ENCODE measurements at places on chromosomes 5 and 9. TPM values are rescaled to one million over a fixed set of nuclear protein-coding genes. Genes with fewer than 3 reads are reported as not detected.
A peak's percentile ranks its signal among the peaks of the same experiment; 100 is the strongest.

Gene ISL1
- polyA plus RNA-seq = not detected

Gene OR1J1
- not detected for polyA plus RNA-seq

Gene MYOZ3
- polyA plus RNA-seq = not detected

Gene TGFBI
- polyA plus RNA-seq = 7.3 TPM

Gene RIOK2
- 26.8 TPM for polyA plus RNA-seq

Gene GABRA6
- polyA plus RNA-seq = not detected

DNA sequence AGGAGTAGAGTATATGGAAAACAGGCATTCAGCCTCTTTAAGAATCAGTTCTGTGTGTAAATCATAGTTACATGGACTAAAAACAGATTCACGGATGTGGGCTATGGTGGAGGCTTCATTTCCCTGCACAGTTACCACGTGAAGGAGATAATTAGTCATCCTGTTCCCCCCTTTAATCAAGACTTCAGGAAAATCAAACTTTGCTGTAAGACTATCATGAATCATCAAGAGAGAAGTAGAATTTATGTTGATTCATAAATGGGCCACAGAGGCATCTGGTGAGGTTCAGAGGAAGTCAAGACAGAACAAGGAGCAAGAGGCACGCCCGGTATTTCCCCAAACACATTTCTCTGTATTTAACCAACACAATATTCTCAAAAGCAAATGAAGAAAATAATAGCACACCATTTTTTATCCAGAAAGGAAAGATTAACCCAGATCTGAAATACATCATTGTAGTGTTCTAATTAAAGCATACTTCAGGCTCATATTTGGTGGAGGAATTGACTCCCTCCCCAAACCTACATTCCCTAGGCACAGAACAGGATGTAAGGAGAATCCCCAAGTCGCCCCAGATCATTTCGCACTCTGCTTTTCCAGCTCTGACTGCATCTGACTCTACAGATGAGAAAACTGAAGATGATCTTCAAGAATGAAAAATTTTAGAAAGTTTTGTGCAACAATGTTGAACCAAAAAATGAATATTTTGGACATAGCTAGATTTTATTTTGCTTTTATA, 175.8 kb upstream of the GAS1 start:
- no peak overlapping the region for H3K4me3 ChIP-seq
- H3K27ac ChIP-seq = no peak overlapping the region
- no peaks in the 10 kb centered on the region for H3K27me3 ChIP-seq
- no peak for DNase-seq

Gene PCDHB5
- polyA plus RNA-seq = not detected

DNA sequence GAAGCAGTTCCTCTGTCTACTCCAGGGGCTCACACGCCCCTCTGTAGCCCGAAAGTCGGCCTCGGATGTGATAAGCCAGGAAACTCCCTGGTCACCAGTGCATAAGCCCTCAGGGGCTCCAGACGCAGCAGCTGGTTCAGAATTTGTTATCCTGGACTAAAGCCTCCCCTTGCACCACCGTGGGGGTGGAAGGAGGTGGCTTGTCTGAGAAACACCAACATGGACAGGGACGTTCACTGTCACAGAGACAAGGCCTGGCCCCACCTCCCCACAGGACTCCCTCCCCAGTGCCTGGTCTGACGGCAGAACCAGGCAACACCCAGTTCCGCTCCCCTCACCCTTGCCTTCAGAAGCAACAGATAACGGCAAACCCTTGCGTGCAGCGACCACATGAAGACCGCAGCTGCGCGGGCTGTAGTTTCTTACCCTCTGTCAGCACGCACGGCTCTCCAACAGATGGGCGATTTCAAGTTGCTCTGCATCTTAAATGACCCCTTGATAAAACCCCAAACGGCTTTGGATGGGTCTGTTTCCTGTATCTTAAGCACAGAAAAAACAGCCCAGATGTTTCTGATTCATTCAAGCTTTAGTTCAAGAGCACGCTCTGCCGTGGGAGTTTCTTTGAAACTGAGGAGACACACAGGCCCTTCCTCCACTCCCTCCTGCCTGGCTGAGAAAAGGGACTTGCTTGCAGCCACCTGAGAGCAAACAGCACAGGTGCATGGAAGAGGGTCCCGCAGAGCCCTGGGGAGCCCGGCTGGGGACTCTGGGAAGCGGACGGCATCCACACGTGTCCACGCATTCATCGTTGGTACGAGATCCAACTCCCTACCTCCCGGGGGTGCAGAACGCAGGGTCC, 44.7 kb upstream of the NKD2 start:
- H3K27me3 ChIP-seq = peaks cover 15% of the 10 kb centered on the region
- DNase-seq = peak; percentile 54

GRCh38 chr9:136621019-136621733, 41.5 kb upstream of the EGFL7 start:
- no peak overlapping the region for H3K4me3 ChIP-seq
- no peaks in the 10 kb centered on the region for H3K27me3 ChIP-seq
- H3K36me3 ChIP-seq = no peaks in the 10 kb centered on the region
- H3K4me1 ChIP-seq = no peaks in the 10 kb centered on the region
- H3K27ac ChIP-seq = no peak overlapping the region
- DNase-seq = peak; percentile 28

Gene PRLR
- polyA plus RNA-seq = not detected

Gene ADAMTS12
- not detected for polyA plus RNA-seq

Gene PCDHGB6
- polyA plus RNA-seq = not detected

DNA sequence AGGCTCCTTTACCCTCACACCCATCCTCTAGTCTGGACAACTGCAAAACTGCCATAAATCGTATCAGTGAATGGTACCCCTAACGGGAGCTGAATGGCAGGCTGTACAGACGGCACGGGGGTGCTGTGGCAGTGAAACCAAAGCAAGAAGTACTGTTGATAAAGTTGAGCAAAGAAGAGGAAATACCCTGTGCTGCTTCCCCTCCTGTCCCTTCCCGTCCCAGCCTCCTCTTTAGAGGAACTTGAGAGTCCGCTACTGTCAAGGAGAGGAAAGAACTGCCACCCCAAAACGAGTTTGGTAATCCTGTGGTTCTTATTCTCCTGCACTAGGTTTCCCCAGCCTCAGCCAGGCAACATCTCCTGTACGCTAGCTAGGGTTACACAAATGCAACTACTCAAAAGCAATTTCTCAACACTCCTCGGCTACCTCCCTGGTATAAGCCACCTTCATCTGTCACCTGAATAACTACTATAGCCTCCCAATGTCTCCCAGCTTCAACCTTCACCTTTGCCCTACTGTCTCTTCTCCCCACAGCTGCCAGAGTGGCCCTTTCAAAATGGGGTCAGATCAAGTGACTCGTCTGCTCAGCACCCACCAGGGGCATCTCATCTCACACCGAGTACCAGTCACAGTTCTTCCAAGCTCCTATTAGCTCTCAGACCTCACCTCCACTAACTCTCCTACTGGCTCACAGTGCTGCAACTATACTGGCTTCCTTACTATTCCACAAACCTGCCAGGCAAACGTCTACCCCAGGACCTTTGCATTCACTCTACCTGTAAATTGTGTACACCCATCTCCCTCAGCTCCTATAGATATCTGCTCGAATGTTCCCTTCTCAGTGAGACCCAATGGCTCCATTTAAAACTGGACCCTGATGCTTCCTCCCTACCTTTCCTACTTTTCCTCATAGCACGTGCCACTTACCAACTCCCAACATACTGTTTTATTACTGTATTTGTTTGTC, 4.1 kb downstream of the GLRX start:
- H3K36me3 ChIP-seq = peaks cover 15% of the 10 kb centered on the region
- H3K27ac ChIP-seq = peak overlapping the region; percentile 66
- peaks cover 79% of the 10 kb centered on the region for H3K4me1 ChIP-seq
- DNase-seq = no peak

GRCh38 chr5:176446884-176447590, 1.1 kb upstream of the FAF2 start:
- peak overlapping the region; percentile 98 for H3K27ac ChIP-seq
- H3K27me3 ChIP-seq = no peaks in the 10 kb centered on the region
- DNase-seq = peak; percentile 19
- no peaks in the 10 kb centered on the region for H3K36me3 ChIP-seq

GRCh38 chr9:136333486-136333885, 6.1 kb downstream of the GPSM1 start:
- DNase-seq = no peak
- no peaks in the 10 kb centered on the region for H3K36me3 ChIP-seq
- no peak overlapping the region for H3K27ac ChIP-seq
- H3K4me3 ChIP-seq = no peak overlapping the region
- no peaks in the 10 kb centered on the region for H3K27me3 ChIP-seq
- peaks cover 7% of the 10 kb centered on the region for H3K4me1 ChIP-seq

GRCh38 chr5:84618262-84618661, 233.6 kb upstream of the EDIL3 start:
- no peak for DNase-seq
- no peaks in the 10 kb centered on the region for H3K27me3 ChIP-seq
- no peak overlapping the region for H3K4me3 ChIP-seq
- H3K4me1 ChIP-seq = no peaks in the 10 kb centered on the region
- H3K36me3 ChIP-seq = no peaks in the 10 kb centered on the region
- no peak overlapping the region for H3K27ac ChIP-seq

GRCh38 chr5:143195491-143195890, 208.0 kb downstream of the NR3C1 start:
- H3K4me1 ChIP-seq = no peaks in the 10 kb centered on the region
- no peaks in the 10 kb centered on the region for H3K27me3 ChIP-seq
- H3K27ac ChIP-seq = no peak overlapping the region

Gene PDZD2
- 0.07 TPM for polyA plus RNA-seq

- no peaks in the 10 kb centered on the region for H3K27me3 ChIP-seq
- DNase-seq = no peak
- H3K4me3 ChIP-seq = no peak overlapping the region
- no peak overlapping the region for H3K27ac ChIP-seq
Measured at GRCh38 chr9:127064335-127064734, 58.1 kb downstream of the ANGPTL2 start.

- no peak for DNase-seq
- H3K27ac ChIP-seq = no peak overlapping the region
- H3K4me1 ChIP-seq = peaks cover 62% of the 10 kb centered on the region
- H3K27me3 ChIP-seq = peaks cover 8% of the 10 kb centered on the region
Measured at GRCh38 chr9:79574136-79574535, 2.4 kb downstream of the TLE4 start.

DNA sequence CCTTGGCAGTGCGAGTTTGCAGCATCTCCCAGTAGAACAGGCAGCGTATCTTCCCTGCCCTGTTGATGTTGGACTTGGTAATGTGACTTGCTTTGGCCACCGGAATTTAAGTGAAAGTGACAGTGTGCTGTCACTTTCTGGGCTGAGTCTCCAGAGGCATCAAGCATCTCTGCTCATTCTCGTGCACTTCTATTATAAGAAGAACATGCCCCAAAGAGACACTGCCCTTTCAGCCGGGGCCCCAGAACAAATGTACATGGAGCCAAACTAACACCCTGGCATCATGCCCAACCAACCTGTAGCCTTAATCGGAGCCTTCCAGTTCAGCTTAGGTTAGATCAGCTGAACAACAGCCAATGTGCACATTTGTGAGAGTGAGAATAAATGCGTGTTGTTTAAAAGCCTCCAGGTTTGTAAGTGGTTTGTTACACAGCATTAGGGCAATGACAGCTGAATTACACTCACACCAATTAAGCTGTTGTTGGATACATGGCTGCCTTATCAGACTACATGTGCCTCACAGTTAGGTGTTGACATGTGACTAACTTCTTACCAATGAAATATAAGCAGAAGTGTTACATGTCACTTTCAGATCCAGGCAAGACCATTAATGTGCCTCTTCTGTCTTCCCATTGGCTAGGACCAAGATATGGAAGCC, 22.1 kb upstream of the FRMD3 start:
- H3K4me3 ChIP-seq = no peak overlapping the region
- no peaks in the 10 kb centered on the region for H3K4me1 ChIP-seq
- DNase-seq = no peak
- H3K36me3 ChIP-seq = no peaks in the 10 kb centered on the region

DNA sequence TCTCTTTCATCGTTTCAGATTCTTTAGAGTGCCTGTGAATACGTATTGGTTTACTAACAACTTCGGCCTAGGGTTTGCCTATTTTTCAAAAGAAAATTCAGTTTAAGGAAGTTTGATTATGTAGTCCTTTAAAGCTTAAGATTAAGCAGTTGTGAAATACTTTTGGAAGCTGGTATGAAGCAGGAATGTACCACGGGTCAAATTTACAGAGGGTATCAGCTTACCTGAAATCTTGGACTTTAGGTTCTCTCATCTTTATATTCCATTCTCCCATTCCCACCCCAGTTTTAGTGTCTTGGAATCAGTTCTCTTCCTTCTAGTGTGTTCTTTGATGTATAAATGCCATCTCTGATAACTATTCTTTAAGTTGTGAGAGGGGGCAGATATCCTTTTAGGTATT, 53.2 kb downstream of the IQGAP2 start:
- no peak overlapping the region for H3K27ac ChIP-seq
- H3K36me3 ChIP-seq = no peaks in the 10 kb centered on the region
- H3K27me3 ChIP-seq = no peaks in the 10 kb centered on the region
- no peak overlapping the region for H3K4me3 ChIP-seq
- peaks cover 42% of the 10 kb centered on the region for H3K4me1 ChIP-seq

Gene GAPT
- polyA plus RNA-seq = 2.0 TPM

DNA sequence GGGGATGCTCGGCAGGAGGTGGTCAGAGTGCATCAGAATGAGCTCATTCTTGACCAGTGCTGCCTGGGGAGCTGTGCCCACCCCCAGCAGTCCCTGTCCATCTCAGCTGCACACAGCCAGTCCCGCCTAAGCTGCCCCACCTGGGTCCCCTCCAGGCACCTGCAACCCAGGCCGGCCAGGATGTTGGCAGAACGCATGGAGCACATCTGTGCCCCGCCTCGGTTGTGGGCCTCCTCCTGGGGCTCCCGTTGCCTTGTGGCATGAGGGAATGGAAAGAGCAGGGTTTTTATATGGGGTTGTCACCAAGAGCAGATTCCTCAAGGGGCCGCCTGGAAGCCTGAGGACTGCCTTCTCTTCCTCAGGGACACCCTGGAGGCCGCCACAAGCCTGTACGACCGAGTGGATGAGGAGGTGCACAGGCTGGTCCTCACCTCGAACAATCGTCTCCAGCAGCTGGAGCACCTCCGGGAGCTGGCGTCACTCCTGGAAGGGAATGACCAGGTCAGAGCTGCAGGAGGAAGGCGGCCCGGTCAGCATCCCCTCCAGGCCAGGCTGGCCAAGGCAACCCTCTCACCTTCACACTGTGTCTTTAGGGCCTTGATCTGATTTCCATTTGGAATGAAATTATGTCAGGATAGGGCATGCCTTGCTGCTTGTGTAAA, 34.8 kb upstream of the LRRC14B start:
- H3K4me3 ChIP-seq = no peak overlapping the region
- H3K27me3 ChIP-seq = no peaks in the 10 kb centered on the region
- no peak for DNase-seq
- no peak overlapping the region for H3K27ac ChIP-seq
- no peaks in the 10 kb centered on the region for H3K4me1 ChIP-seq

DNA sequence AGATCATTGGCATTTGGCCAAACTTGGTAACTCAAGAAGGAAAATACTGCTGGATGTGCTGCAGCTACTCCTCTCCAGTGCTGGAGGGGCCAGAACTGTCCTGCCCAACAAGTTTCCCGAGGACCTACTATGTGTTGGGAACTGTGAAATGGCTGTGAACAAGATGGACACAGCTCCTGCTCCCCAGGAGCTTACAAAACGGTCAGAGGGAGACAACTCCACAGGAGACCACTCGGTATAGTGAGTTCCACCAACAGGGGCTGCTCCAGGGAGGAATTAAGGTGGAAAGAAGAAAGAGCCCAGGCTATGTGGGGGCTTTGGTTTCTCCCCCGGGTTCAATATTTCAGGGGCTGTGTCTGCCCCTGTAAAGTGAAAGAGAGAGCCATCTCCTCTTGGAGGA, 78.8 kb downstream of the GNA14 start:
- no peaks in the 10 kb centered on the region for H3K27me3 ChIP-seq
- DNase-seq = no peak
- no peak overlapping the region for H3K27ac ChIP-seq

- H3K27ac ChIP-seq = no peak overlapping the region
- no peaks in the 10 kb centered on the region for H3K27me3 ChIP-seq
- no peak overlapping the region for H3K4me3 ChIP-seq
- no peaks in the 10 kb centered on the region for H3K36me3 ChIP-seq
- H3K4me1 ChIP-seq = no peaks in the 10 kb centered on the region
- DNase-seq = no peak
Measured at GRCh38 chr5:163813900-163814299, 308.5 kb downstream of the MAT2B start.

Data from CD4-positive, alpha-beta memory T cell (primary cell).